ENCODE measurements at places on chromosomes 7 and 10. TPM values are rescaled to one million over a fixed set of nuclear protein-coding genes. Genes with fewer than 3 reads are reported as not detected.

Gene UPK3B
- not detected for total RNA-seq

Gene SORBS1
- 2.1 TPM for total RNA-seq

Gene GBX1
- total RNA-seq, result not detected

Gene GPR15LG
- not detected for total RNA-seq

Gene C10orf53
- not detected for total RNA-seq

Gene HTR7
- total RNA-seq, result 7.3 TPM

Gene MMP21
- not detected for total RNA-seq

Gene GIMAP2
- 9.1 TPM for total RNA-seq

Gene RBM17
- 40.2 TPM for total RNA-seq

- no peak for DNase-seq
These were observed 107.9 kb upstream of the FEZF1 start for GRCh38 chr7:122412441-122412840.

GRCh38 chr10:42985436-42986316 is 91.2 kb upstream of the RET start:
- no peak for DNase-seq

GRCh38 chr7:130224210-130224609 is 16.6 kb downstream of the SSMEM1 start:
- DNase-seq, result no peak

DNA sequence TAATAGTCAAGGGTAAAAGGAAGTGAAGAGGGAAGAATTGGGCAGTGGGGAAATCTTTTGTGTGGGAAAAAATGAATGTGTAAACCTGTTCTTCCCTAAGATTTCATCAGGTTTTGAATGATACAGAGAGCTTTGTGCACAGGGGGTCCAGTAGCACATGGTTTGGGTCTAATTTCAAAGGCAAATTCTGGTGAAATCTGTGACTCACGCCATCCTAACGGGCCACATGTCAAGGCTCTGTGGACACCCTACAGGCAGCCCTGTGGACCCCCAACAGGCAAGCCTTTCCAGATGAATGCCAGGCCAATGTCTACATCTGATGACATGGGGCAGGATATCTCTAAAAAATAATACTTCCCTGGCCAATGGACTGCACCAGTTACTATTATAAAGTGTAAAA is 309.8 kb downstream of the PARD3 start:
- peak; percentile 65 for DNase-seq

- no peak for DNase-seq
These were observed 16.8 kb upstream of the VOPP1 start for GRCh38 chr7:55588976-55589604.

DNA sequence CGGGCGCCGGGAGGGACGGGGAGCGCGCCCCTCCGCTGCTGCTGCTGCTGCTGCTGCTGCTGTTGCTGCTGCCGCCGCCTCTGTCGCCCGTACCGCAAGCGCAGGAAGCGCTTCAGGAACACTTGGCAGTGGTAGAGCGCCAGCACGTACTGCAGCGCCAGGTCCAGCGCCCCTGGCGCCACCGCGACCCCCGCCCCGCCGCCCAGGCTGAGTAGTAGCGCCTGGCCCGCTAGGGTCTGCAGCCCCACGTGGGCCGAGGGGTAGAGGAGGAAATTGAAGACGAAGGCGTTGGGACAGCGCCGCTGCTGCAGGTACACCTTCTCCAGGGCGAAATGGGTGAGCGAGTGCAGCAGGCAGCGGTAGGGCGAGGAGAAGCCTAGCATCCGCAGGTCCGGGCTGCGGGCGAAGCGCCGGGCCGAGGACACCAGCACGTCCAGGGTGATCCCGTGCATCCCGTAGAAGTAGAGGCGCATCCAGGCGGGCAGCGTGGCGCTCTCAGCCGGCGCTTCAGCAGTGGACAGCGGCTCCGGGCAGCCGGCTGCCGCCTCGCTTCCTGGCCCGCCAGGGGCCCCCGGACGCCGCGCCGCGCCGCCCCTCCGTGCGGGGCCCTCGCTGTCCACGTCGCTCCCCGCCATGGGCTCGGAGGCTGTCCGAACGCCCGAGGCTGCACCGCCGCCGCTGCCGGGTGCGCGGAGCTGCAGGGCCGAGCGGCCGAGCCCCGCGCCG is at the start of gene TMEM229A:
Gene TMEM229A (minus strand): TSS at position 699 of the 726 bp plus-strand sequence. CDS start 64 bp downstream, at position 635.
- DNase-seq, result peak; percentile 6

DNA sequence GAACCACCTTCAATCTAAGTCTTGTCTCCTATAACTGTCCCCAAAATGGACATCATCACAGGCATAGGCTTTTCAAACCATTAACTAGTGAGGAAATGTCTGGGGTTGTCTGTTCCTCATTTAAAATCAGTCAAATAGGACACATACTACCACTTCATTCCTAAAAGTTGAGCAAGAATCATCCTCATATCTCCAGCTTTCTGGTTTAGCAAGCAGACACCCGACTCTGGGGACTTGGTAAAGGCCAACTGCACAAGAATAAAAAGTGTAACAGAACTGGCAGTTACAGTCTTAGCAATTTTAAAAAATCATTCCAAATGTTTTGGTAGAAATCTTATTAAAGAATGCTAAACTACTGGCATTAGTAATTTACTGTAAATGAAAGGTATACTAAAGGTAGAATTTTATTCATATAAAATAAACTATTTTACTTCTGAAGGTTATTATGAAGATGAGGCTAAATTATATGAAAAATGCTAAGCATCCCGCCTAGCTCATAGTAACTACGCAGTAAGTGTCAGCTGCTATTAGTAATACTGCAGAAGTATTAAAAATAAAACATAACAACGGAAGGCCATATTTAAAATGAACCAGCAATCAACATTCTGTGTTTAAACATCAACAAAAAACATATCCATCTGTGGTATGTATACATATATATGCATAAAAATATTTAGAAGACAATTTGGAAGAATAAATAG is 60.8 kb downstream of the ZNF438 start:
- DNase-seq, result no peak

GRCh38 chr10:82402906-82403401 is 528.0 kb downstream of the NRG3 start:
- DNase-seq, result peak; percentile 1

GRCh38 chr10:121509796-121510195 is 88.4 kb downstream of the FGFR2 start:
- DNase-seq, result no peak

DNA sequence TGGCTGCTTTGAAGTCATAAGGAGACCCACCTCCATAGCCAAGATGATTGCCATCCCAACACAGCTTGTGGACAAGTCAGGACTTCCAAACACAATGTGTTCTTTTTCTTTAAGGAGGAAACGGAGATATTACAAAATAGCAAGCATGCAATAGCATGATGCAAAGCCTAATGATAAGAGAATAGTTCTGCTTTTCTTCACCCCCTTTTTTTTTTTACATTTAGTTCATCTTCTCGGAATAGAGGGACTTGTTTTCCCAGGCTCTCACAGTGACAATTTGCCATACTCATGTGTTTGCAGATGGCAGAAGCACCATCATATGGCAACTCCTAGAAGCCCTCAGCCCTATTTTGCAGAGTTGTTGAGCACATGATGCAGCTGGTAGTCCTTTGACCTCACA is 119.8 kb downstream of the ITGB8 start:
- no peak for DNase-seq

DNA sequence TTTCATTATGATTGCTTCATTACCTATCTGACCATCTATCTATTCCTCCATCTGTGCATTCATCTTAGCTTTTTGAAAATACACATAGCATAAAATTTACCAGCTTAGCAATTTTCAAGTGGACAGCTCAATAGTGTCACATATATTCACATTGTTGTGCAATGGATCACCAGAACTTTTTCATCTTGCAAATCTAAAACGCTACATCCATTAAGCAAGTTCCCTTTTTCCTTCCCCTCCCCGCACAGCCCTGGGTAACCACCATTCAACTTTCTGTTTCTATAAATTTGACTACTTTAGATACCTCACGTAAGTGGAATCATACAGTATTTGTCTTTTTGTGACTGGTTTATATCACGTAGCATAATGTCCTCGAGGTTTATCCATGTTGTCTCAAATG is 78.0 kb upstream of the ADRB1 start:
- no peak for DNase-seq

GRCh38 chr10:98269435-98269912 is 1.5 kb upstream of the LOXL4 start:
- peak; percentile 84 for DNase-seq

GRCh38 chr10:11687357-11687771 is 54.8 kb upstream of the ECHDC3 start:
- peak; percentile 40 for DNase-seq

DNA sequence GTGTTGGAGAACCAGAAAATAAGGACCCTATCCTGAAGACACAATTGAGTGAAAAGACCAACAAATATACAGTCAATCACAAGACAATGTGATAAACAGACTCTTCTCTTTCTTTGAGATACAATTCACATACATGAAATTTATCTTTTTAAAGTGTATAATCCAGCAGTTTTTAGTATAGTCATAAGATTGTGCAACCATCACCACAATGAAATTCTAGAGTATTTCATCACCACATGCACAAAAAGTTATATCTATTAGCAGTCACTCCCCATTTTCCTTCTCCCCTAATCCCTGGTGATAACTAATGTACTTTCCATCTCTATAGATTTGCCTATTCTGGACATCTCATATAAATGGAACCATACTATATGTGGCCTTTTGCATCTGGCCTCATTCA is 8.2 kb upstream of the SORBS1 start:
- no peak for DNase-seq

DNA sequence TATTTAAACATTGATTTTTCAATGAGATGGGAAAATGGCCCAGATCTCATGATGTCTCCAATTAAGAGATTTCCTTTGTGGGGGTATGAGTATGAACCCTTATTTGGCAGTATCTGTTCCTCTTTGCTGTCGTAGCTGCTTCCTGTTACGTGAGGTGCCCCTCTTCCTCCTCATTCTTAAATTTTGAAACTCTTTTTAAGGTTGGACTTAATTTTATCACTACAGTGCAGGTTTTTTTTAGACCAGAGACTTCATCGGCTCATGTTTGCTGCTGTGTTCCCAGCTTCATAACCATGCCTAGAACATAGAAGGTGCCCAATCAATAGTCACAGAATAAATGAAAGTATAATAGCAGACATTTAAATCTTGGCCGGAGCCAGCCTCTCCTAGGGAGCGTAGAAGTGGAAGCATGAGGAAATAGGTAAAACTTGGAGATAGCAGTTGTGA is 2.4 kb downstream of the MIOS start:
- DNase-seq, result no peak

- no peak for DNase-seq
These were observed 8.0 kb downstream of the PSD start for GRCh38 chr10:102410429-102411073.

DNA sequence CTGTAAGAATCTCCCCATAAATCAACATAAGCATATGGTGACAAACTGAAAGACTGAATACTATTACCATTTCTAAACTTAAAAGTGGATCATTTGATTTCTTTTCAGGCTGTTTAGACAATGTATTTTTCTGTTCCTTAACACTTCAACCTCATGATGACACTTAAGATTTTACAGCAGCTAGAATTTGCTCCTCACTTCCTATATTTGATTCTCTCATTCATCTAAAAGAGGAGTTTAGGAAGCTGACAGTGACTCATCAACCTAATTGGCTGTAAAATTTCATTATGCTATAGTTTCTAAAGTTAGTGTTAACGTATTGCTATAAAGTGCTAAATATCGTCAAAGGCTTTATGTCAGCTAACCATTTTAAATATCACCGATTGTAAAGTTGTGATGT is 478.7 kb downstream of the GRM8 start:
- no peak for DNase-seq

All from RPMI7951 (cell line).